ENCODE measurements at places on chromosomes 1 and 21. TPM values are rescaled to one million over a fixed set of nuclear protein-coding genes. Genes with fewer than 3 reads are reported as not detected.

CIART gene
- 0.86 TPM for total RNA-seq

HES5 gene
- not detected for total RNA-seq

ELF3 gene
- total RNA-seq, result 0.07 TPM

HRNR gene
- not detected for total RNA-seq

RPAP2 gene
- total RNA-seq, result 14.8 TPM

FCRL6 gene
- total RNA-seq, result not detected

SPRR5 gene
- total RNA-seq, result not detected

OR2T2 gene
- not detected for total RNA-seq
